ENCODE measurements at places on chromosomes 5 and 9.

GRCh38 chr5:116739571-116739970, 164.9 kb upstream of the SEMA6A start:
- no peak for DNase-seq

DNA sequence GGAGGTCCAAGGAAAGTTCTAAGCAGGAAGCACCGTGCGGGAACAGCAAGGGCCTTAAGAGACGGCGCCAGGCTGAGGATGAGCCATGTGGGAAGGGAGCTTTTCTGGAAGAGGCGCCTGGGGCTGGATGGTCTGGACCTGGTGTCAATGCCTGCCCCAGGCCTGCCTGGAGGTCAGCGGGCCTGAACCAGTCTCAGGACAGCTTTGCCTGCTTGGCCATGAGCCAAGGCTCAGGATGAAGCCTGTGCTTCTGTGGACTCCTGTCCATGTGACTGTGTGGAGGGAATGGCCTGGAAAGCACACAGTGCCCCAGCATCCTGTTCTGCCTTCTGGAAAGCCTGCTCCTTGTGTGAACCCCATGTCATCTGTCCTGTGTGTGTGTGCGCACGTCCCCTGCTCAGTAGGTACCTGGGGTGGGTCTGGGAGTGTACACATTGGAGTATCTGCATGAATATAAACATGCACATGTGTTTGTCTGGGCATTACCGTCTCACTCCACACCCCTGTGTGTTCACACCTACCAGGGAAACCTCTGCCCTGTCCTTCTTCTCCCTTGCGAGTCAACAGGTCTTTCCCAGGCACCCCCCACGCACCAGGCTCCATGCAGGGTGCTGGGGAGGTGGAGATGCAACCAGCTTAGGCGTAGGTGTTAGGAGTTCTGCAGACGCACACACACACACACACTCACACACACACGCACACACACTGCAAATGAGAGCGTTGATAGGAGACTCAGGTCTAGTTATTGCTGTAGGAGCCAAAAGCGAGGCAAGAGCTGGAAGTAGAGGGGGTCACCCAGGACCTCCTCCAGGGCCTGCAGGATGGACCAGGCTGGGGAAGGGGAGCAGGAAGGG, 24.8 kb downstream of the DAB2IP start:
- no peak for DNase-seq

- DNase-seq: peak; percentile 87
These were observed 278.0 kb downstream of the ADAMTS6 start for GRCh38 chr5:65203746-65204145.

GRCh38 chr9:4138180-4138579, 161.7 kb downstream of the GLIS3 start:
- DNase-seq: no peak

DNA sequence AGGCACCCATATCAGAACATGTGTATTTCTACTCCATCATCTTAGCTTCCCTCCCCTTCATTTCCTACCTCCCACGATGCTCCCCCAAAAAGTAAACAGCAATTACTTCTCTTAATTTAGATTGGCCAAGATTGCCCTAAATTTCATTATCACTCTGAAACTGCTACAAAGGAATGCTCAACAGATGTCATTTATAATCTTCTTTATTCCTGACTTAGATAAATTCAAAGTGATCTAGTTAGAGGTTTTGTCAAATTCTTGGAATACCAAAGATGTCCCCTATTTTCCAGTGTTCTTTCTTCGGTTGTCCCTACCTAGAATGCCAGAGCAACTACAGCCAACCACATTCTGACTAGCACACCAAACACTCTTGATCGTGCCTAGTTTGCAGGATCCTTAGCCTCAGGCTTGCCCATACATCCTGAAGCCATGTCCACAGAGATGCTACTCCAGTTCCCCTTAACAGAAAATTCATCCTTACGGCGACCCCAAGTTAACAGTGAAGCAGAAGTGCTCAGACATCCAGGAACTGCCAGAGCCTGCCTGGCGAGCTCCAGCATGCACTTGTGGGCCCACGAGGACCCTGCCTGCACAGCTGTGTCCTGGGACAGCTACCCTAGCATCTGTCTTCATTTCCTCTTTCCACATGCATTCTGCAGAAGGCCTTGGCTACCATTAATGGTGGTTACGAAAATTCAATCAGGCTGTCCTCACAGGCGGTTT, 31.6 kb downstream of the DAP start:
- DNase-seq: no peak

GRCh38 chr5:160792732-160793529, 59.1 kb downstream of the ATP10B start:
- DNase-seq: no peak

- peak; percentile 42 for DNase-seq
These were observed 37.3 kb downstream of the STK10 start for GRCh38 chr5:172150514-172151425.

GRCh38 chr9:100505564-100506159, 32.7 kb downstream of the TMEFF1 start:
- no peak for DNase-seq

DNA sequence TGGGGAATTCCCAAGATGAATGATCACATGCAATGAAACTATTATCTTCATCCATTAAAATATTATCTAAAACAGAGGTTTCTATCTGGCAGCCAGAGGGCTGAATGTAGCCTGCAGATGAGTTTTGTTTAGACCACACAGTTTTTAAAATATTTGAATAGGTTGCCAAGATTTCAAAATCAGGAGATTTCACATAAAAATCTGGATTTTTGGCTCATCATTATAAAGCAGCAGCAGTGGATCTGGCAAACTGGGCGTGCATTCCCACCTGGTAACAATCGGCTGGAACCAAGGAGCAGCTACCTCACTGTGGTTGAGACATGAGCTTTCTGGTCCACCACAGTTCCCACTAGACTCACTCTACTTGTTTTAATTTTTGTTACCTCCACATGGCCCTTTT, 155.1 kb downstream of the BNC2 start:
- peak; percentile 83 for DNase-seq

- no peak for DNase-seq
These were observed 89.3 kb downstream of the MACIR start for GRCh38 chr5:103347716-103348423.

DNA sequence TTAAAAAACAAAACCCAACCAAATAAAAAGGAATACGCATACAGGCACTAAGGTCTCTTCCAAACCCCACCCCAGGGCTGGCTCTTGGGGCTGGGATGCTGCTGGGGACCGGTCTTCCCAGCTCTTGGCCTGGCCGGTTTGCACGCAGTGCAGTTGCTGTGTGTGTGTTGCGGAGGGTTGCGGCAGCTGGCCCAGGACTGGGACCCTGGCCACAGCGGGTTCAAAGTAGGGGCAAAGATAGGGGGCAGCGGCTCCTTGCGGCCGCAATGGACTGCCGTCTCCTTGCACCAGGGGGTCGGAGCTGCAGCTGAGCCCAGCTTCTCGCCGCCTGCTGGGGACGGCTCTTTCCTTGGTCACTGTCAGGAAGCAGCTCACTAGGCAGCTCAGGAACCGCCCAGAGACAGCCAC, 5.0 kb downstream of the DMRT3 start:
- DNase-seq: no peak

GRCh38 chr9:97779608-97780007, 73.4 kb upstream of the FOXE1 start:
- no peak for DNase-seq

DNA sequence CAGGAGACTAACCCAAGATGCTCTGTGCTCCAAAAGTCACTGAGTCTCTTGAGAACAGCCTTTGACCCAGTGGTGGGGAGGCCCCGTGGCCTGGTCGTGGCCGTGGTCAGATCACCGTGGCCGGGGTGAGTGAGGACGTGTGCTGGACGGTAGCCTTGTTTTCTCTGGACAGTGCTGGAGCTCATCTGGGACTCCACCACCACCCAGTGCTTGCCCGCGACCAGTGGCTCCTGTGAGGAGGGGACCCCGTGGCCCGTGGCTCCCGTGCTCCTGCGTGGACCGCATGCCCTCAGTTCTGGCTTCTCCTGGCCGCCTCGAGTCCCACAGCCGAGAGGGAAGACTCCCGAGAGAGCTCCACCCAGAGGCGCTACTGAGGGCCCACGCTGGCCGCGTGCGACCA, 15.9 kb upstream of the NOTCH1 start:
- DNase-seq: no peak

DNA sequence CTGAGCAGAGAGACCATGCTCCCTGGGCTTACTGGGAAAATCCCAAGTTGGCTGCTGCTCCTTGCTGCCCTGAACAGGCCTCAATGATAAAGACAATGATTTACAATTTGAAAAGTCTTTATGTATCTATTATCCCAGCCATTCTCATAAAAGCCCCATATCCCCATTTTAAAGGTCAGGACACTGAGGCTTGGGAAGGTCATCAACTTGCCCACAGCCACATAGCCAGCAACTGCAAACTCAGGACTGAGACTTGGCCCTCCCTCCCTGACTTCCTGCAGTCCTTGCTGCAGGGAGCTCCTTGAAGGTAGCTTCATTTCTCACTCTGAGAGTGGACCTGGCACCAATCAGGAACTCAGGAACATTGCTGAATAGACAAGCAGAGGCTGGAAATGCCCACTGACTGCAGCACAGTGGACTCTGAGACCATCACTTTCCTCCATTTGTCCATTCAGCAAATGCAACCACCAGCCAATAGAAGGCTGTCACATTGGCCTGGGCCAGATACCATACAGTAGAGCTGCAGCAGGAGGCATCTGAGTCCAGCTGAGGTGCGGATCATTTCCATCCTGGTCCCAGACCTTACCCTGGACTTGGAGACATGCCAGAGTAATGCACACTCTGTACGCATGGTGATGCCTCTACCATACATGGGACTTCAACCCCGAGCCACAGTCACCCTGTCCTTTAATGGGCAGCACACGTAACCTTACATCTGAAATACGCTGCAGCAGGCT, 18.3 kb downstream of the TNIP1 start:
- DNase-seq: no peak

DNA sequence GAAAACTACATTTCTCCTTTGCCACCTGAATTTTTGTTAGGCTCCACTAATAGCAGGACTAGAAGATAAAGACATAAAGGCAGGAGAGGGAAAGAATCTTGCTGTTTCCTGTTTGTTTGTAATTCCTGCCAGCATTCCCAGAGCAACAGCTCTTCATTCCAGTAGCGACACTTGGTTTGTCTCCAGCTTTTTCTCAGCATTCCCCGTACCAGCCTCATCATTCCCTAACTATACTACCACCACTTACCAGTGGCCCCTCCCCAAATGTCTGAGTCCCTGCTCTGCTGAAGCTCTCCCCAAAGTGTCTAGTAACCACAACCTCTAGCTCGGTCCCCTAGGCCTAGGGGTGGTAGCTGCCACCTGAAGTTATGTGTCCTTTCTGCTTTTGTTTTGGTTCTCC, 18.6 kb downstream of the CETN3 start:
- DNase-seq: no peak

GRCh38 chr9:94922098-94922607, 195.7 kb downstream of the AOPEP start:
- peak; percentile 97 for DNase-seq

- peak; percentile 66 for DNase-seq
These were observed 9.5 kb upstream of the DOCK2 start for GRCh38 chr5:169627551-169627950.

DNA sequence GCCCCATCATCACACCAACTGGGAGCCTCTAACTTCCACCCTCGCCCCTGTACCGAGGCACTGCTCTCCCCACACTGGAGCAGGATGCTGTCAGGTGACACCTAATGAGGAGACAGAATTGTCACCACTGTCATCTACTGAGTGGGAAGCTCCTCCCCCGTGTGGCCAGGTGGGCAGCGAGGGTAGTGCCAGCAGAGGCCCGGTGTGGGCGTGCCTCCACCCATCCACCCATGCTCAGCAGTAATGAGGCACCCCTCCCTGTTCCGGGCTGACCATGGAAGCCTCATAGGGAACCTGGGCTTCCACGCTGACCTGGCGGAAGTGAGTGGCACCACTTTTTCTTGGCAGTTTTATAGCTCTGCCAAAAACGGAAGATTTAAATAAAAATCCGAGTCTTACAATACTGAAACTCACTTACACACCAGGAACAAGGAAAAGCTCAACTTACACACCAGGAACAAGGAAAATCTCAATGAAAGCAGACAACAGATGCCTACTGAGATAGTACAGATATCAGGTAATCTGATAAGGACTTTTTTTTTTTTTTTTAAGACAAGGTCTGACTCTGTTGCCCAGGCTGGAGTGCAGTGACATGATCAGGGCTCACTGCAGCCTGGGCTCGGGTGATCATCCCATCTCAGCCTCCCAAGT, 30.6 kb upstream of the ASS1 start:
- no peak for DNase-seq

GRCh38 chr9:37517923-37518322, 32.2 kb downstream of the POLR1E start:
- no peak for DNase-seq

DNA sequence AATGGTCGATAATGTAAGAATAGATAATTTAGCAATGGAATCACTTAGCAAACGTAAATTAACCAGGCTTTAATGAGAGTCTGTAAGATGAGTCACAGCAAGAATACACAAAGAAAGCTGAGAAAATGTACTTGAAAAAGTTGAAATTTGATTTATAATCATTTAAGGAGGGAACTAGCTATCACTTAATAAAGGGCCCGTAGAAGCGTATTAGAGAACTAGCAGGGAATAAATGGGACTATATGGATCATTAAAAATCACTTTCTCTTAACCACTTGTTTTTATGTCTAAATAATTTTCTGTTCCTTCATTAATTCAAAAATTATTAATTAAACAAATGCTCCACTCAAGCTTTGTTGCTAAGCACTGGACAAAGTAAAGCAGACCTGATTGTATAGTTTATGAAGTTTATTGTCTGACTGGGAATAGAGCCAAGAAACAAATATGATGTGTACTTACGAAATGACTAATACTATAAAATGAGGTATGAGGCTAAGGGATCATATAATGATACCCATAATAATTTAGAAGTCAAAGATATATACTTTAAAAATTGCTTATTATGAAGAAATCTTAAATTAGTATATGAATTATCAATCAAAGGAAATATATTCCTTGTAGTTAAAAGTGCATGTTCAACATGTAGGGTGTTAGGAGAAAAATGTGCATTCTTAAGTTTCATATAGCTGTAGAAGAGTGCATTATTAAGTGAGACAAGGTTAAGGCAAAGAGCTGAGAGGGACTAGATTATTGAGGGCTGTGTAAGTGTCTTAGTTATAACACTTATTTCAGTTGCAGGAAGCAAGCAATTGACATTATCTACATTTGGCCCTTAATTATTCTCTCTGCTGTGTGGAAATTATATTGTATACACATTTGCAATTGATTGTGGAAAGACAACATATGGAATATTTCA, 196.8 kb downstream of the PRDM9 start:
- no peak for DNase-seq

- DNase-seq: no peak
These were observed 11.1 kb downstream of the BRD3 start for GRCh38 chr9:134056483-134057306.

DNA sequence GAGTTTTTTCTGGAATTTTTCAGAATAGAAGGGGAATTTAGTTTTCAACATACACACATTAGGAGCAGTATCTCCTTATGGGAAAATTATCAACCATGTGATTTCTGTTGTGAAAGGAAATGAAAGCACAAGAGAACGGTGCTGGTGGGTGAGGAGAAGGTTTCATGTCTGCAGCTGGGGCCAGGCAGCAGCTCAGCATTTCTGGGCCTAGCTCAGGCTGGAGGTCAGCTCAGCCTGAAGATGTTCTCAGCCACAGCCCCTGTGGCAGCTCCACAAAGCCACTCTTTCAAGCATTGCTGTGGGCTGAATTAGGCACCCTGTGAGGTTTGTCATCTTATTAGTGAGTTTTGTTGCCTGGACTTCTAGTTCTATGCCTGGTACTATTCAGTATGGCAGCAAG, 90.3 kb downstream of the DIRAS2 start:
- no peak for DNase-seq

All from GM04503 (cell line).